NCI-H82 (cell line): ENCODE measurements at places on chromosomes 16 and 17.
A peak's percentile ranks its signal among the peaks of the same experiment; 100 is the strongest.

- DNase-seq, result no peak
Measured at GRCh38 chr16:15523939-15524338, 89.6 kb downstream of the BMERB1 start.

GRCh38 chr17:50363217-50364060, 9.5 kb downstream of the MRPL27 start:
- no peak for DNase-seq

- no peak for DNase-seq
Measured at GRCh38 chr16:70348991-70349390, 2.3 kb downstream of the DDX19A start.

DNA sequence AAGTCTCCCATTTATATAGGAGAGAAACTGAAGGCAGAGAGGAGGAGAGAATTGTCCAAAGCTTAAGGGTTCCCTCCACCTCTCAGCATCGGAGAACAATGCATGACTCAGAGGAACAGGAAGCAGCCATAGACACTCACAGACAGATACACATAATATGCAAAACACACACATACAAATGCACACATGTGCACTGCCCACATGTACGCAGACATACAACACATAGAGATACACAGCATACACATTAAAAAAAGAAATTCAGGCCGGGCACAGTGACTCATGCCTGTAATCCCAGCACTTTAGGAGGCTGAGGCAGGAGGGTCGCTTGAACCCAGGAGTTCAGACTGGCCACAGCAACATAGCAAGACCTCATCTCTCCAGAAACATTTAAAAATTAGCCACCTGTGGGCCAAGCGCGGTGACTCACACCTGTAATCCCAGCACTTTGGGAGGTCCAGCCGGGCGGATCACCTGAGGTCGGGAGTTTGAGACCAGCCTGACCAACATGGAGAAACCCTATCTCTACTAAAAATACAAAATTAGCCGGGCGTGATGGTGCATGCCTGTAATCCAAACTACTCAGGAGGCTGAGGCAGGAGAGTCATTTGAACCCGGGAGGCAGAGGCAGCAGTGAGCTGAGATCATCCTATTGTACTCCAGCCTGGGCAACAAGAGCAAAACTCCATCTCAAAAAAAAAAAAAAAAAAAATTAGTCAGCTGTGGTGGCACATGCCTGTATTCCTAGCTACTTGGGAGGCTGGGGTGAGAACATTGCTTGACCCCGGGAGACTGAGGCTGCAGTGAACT, 11.3 kb downstream of the ERAL1 start:
- no peak for DNase-seq

DNA sequence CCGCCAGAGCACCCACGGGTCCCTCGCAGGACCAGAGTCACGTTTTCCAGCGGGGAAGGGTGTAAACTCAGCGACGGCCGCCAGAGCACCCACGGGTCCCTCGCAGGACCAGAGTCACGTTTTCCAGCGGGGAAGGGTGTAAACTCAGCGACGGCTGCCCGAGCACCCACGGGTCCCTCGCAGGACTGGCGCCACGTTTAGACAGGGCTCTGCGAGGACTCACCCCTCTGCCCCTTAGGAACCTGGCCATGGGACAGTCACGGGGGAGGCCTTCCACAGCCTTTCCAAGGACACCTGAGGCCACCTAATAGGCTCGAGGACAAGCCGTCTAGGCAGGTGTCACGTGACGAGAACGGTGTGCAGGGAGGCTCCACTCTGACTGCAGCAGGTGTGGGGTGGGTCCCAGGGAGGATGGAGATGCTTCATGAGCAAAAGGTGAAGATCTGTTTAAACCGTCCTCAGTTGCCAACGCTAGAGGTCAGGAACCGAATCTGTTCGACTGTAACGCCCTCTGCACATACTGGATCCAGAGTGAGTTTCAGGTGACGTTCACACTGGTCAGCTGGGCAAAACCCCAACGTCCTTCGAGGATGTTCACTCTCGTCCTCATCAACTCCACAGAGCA, 48.0 kb upstream of the METRNL start:
- DNase-seq, result no peak

DNA sequence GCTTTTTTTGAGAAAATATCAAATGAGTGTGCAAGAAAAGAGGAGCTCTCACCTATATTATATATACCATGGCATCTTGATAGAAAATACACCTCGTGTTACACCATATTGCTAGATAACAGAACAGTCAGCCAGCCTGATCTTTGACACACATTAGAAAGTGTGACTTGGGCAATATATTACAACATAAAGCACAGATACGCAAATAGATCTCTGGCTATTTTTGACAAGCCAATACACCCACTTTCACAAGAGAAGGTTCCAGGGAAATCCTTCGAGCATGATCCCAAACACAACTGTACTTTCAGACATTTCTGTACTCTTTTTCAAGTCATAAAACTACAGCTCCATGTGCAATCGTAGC, 9.4 kb downstream of the GGA2 start:
- no peak for DNase-seq

DNA sequence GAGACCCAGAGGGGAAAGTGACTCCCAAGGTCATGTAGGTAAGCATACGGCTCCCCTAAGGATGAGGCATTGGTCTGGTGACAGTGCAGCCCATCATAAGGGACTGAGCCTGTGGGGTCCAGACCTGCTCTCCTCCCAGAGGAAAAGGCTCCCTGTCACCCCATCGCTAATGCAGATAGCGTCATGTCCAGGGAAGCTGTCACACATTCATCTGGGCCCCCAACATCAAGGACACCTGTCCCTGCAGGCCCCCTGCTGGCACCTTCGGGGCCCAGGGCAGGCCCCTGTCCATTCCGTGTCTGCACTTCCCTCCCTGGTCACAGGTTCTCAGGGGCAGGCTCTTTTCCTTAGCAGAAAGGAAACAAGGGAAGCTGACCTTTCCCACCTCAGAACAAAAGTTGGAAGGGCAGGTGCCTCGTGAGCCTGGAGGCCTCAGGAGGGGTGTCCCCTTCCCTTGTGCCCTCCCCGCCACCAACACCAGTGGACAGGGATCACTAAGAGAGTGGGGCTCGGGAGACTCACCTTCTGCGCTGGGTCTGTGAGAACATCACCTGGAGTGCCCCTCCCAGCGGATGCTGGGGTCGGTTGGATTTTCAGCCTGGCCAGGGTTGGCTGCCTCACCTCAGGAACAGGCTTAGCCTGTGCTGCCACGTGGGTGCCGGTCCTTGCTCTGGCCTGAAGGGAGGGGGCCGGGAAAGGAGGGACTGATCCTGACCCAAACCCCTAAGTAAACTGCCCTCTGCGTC, 17.3 kb upstream of the LASP1NB start:
- DNase-seq, result no peak

GRCh38 chr17:76667786-76668453, 24.4 kb upstream of the ST6GALNAC1 start:
- no peak for DNase-seq

GRCh38 chr17:30550512-30551273, 73.5 kb downstream of the GOSR1 start:
- peak; percentile 91 for DNase-seq

GRCh38 chr17:70791748-70792443, 622.6 kb downstream of the KCNJ2 start:
- DNase-seq, result no peak

GRCh38 chr17:67974598-67975066, 21.6 kb downstream of the C17orf58 start:
- DNase-seq, result no peak

DNA sequence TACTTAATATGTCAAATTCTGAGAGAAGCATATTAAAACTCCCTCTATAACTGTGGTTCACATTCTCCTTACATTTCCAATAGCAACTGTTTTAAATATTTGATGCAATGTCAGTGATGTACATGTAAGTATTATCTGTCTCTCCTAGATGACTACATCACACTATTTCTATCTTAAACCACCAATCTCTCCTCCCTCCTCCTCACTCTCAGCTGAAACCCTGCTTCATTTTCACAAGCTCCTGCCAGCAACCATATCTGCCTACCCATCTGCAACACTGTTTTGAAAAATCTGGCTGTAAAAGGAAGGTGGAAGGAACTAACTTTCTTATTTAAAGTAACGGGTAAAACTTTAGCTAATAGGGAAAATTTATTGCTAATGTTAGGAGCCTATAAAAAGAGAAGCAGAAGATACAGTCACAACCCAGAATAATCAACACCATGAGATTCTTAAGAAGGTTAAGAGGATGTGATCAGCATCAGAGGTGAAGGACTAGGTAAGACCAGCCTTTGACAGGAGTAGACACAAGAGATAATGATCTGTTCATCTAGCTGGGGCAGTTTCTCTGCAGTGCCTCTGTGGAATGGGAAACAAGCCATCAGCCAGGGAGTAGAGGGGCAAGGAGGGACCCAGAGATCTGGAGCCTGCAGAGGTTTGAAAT, 31.0 kb downstream of the MYH10 start:
- no peak for DNase-seq

DNA sequence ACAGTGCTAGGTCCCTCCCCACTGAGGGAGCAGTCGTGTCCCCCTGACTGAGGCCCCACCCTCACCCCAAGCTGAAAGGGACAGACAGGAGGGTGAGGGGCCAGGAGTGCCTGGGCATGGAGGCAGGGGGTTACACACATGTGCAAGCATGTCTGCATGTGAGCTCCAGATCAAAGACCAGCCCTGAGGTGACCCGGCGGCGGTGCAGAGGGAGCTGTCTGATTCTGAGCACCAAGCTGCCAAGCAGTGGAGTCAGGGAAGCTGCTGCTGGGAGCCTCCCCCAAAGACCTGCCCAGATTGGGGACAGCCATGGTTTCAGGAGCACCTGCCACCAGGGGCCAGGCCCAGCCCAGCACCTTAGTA, 5.5 kb downstream of the DLX3 start:
- no peak for DNase-seq

- peak; percentile 88 for DNase-seq
Measured at GRCh38 chr17:41801374-41802271, 10.1 kb downstream of the P3H4 start.

GRCh38 chr17:29279397-29280070, 14.4 kb downstream of the NUFIP2 start:
- no peak for DNase-seq

DNA sequence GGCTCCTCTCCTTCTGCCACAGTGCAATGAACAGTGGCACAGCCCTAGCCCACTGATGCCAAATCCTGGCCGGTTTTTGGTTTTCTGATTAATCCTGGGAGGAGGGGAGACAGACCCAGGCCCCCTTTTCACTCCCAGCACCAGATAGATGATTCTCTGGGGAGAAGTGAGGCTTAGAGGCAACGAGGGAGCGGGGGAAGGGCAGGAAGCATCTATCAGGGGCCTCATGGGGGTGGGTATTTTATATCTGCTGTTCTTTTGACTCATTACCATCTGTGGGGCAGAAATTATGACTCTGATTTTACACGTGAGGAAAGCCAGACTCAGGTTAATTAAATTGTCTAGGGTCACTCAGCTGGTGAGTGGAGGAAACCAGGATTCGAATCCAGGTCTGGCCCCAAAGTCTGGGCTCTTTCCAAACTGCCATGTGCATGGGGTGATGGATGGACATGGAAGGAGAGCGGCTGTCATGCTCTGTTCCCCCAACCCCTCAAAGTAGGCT, 79.4 kb downstream of the MRM1 start:
- no peak for DNase-seq

GRCh38 chr17:72219137-72219823, 98.5 kb downstream of the SOX9 start:
- peak; percentile 68 for DNase-seq

- DNase-seq, result peak; percentile 97
Measured at GRCh38 chr17:15145621-15146020, 119.5 kb downstream of the PMP22 start.

- no peak for DNase-seq
Measured at GRCh38 chr17:35676441-35676840, 55.0 kb upstream of the RASL10B start.
